Stimulated activated CD4-positive, alpha-beta T cell treated with anti-CD3 and anti-CD28 coated beads, Interleukin-4, amount 100 ng/mL, for 24 hours (primary cell): ENCODE measurements at places on chromosomes 3 and 15.

DNA sequence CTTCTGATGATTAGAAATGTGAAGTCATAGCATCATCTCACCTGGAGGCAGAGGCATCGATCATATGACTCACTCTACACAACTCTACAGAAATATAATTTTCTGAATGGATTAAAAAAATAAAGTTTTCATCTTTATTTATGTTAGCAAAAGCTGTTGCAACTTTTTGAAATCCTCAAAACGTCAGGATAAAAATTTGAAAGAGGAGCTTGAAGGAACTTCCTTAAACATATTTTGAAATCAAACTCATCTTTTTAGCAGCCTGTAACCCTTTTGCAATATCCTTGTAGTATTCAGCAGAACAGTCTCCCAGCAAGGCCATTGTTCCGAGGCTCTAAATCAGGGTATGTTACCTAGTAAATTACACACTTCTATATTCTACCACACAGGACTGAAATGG lies 985.4 kb downstream of the PLOD2 start:
- DNase-seq, result no peak

- DNase-seq, result no peak
Measured at GRCh38 chr3:129106320-129106719, 15.3 kb downstream of the RAB43 start.

- DNase-seq, result no peak
Measured at GRCh38 chr15:101563176-101563796, 73.8 kb upstream of the PCSK6 start.

- no peak for DNase-seq
Measured at GRCh38 chr15:93477721-93478120, 388.7 kb upstream of the RGMA start.

- DNase-seq, result no peak
Measured at GRCh38 chr3:152172460-152172859, 96.3 kb upstream of the MBNL1 start.

DNA sequence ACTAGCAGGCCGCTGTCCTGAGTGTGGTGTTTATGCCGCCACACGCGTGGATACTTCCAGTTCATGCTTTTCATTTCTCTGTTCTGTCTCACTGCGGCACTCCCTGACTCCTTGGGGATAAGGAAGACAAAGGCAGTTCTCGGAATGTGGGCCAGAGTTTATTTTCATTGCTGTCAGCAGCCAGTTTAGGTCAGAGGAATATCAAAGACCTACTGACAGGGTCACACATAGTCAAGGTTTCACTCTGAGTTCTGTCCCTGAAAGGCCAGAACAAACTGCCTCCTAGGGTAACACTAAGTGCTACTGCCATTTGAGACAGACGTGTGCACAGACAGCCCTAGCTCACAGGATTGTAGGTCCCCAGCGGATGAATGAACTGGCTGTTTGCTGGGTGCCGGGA lies 27.3 kb upstream of the SPTBN5 start:
- DNase-seq, result no peak

- DNase-seq, result no peak
Measured at GRCh38 chr3:195853996-195854395, 42.3 kb upstream of the MUC4 start.

DNA sequence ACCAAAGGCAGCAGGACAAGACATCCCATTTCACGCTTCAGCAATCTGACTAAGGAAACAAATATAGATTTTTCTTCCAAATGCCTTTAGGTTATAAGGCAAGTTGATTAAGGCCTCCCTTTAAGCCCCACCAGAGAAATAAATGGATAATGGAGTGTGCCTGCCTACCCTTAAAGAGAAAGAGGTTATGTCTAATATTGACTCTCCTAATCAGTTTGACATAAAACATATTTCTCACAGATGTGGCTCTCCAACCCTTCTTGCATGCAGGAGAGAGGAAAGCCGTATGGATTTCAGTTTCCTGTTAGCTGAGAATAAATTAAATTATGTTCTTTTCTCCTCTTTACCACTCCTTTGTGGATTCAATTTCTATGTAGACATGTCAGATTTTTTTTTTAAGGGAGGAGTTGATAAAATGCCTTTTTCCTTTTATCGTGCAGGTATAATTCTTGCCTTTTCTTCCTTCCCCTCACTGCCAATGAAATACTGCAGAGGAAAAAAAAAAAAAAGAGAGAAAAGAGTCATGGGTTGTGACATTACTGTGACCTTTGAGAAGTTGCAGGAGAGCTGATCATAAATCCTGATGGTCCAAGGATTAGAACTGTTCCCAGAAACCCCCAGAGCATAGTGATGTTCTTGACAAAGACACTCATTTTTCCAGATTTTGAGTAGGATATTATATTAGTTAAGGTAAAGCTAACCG lies 355.3 kb upstream of the SLCO3A1 start:
- DNase-seq, result no peak

DNA sequence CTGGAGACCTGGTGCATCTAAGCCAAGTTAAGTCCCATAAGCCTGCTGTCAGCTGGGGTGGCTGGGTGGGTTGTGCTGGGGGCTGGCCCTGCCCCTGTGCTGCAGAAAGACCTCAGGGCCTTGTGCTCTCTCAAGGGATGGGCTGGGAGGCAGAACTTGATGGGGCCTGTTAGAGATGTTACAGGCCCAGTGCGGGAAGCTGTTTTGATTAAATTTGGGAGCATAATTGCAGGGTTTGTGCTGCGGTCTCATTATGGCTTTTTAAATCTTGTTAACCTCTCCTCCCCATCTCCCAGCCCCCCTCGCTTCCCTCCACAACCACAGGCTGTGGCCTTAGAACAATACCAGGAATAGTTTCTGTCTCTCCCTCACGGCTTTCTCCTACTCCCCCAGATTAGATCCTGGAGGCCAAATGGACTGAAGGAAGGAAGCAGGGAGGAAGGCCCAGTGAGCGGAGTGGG lies 87.6 kb upstream of the TLE3 start:
- no peak for DNase-seq

DNA sequence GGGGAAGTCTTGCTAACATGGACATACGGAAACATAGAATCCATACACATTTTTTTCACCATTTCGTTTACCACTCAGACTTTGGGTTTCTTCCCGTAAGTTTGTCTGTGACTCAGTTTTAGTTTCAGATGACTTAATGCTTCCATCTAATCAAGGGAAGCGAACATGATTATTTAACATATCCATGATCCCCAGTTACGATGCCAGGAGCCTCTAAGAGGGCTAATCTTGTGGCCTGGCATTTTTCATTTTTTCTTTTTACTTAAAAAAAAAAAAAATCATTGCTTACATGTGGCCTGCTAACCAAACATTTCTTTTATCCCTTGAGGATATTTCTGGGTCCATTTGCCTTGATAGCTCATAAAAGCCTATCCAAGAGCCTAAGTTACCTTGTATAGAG lies 20.2 kb upstream of the PLOD2 start:
- no peak for DNase-seq

DNA sequence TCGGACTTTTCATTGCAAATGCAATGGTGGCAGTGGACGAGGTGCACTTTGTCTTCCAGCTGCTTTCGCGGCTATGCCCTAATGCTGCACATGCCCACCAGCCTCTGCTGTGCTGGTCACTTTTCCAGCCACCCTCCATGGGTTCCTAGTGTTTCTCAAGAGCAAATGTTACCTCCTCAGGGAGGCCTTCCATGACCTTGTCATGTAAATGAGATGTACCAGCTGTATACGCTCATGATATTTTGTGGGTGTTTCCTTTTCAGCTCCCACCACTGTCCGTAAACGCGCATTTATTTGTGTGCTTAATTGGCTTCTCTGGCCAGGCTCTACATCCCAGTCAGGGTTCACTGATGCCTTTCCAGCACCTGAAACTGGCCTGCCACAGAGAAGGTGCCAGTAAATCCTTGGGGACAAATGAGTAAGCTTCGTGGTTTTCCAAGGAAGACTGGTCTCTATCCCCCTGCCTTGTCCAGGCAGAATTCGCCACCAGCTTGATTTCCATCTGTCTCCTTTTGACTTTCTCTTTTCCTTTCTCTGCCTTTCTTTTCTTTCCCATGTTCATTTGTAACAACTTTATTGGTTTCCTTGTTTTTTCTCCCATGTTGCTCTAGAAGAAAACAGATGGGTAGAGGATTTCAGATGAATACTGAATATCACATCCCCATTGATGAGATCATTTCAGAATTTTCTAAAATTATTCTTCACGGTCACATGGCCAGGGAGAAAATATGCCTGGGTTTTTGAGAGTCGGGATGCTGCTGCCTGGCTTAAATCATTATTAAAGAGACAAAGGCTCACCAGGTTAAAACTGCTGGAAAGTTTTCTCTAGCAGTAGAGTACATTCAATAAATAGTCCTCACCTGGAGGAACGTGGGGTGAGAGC lies 82.5 kb downstream of the CHST2 start:
- DNase-seq, result no peak

DNA sequence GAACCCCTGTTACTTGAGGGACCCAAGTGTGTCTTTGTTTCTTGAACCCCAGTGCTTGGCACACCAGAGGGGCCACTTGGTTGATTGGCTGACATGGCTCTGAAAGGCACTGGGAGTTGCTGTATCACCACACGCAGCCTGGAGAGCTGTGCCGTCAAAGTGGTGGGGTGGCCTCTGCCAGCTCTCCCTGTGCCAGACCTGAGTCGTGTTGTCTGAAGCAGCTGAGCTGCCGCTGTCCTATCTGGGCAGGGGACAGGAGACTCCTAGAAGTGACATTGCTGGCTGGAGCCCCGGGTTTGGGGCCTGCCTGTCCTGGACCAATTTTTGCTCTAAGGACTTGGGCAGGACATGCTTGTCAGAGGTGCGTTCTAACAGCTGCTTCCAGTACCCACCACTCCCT lies 5.5 kb upstream of the SNX22 start:
- no peak for DNase-seq

- no peak for DNase-seq
Measured at GRCh38 chr15:40336744-40337122, 4.0 kb downstream of the CCDC9B start.

DNA sequence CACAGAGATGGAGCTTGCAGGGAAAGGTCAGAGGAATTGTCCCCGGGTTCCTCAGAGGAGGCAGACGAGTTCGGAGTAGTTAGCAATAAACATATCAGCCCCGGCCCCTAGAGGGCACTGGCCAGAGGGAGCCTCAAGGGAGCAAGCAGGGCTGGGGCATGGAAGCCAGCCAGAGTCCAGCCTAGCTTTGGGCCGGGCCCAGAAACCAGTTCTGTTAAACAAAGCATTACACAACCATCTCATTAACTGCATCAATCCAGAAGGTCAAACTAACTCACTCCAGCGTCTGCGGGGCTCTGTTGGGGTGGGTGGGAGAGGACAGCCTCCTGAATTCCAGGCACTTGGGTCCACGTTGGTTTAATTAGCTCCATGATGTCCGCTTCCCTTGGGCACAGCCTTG lies 41.0 kb upstream of the IREB2 start:
- DNase-seq, result no peak

DNA sequence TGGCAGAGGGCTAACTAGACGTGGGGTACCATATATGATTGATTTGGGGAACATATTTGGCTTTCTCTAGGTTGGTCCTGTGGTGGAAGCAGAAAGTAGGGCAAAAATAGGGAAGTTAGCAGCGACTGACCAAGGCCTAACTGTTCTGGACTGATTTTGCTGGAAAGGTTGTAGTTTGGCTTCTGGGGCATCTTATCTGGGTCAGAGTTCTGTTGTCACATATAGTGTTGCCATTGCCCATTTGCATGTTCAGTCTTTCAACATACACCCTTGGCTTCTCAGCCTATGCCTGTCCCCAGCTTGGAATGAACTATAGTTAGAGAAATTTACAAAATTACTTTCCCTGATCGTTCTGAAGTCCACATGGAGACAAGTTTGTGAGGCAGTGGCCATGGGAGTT lies 426.5 kb downstream of the TBC1D5 start:
- DNase-seq, result no peak

DNA sequence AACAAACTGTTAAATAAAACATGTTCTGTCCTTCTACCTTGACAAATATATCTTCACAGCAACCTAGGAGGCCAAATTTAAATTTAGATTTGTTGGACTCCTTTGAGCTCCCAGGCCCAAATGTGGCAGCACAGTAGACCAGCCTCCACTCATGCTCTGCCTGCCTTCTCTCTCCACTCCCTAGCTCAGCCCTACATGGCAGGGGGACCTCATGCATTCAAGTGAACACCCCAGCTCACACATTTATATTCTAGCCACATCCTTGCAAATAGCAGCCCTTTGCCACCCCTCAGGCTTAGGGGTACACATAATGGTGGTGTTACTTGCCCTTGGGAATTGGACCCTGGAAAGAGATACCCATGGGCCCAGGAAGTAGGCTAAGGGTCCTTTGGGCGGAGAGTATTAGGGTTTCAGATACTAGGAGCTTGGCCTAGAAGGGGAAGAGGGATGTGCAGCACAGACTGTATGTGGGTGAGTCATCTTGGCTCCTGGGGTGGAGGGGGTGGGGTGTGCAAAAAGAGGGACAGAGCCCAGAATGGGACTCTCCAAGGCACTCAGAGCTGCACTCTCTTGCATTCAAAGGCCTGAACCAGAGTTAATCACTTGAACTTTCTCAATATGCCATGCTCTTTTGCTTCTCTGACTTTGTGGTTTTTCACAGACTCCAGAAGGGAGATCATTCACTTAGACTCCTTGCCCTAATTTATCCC lies 268.4 kb upstream of the ROPN1 start:
- DNase-seq, result no peak

GRCh38 chr15:69600556-69601085 lies 148.0 kb downstream of the RPLP1 start:
- no peak for DNase-seq

- DNase-seq, result no peak
Measured at GRCh38 chr15:36429707-36430106, 149.7 kb upstream of the CDIN1 start.

DNA sequence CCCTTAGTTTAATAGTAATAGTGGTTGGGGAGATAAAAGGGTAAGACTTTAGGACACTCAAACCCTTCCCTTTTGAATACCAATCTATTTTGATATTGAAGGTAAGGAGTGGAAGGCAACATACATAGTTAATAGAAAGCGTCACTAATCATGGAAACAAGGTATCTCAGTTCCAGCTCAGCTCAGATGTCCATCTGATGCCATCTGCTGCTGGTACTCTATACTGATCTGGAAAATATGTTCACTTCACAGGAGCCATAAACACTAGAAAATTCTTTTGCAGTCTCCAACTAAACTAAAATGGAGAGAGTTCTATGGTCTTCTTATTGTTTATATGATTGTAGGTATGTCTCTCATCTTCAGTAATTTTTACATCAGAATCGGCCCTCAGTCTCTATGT lies 1777.1 kb downstream of the OTOL1 start:
- no peak for DNase-seq

GRCh38 chr3:73378207-73378606 lies 246.5 kb downstream of the PDZRN3 start:
- DNase-seq, result no peak

DNA sequence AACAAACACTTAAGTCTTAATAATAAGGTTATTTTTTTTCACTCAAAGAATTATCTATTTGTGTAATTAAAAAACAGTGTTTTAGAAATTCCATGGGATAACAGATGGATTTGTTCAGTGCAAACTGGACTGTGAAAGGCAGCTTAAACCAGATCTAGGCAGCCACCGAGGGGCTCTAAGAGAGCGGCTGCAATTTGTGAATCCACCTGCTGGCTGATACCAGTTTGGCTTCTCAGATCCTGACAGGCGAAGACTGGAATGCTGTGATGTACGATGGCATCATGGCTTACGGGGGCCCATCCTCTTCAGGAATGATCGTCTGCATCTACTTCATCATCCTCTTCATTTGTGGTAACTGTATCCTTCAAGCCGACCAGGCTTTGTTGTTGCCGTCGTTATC lies 119.6 kb downstream of the CHDH start:
- DNase-seq, result no peak
